ENCODE measurements at places on chromosomes 12 and 14. TPM values are rescaled to one million over a fixed set of nuclear protein-coding genes. Genes with fewer than 3 reads are reported as not detected.
A peak's percentile ranks its signal among the peaks of the same experiment; 100 is the strongest.

The SLC6A12 gene
- total RNA-seq: 1.3 TPM

The BICDL1 gene
- 1.5 TPM for total RNA-seq

The PPP1R36 gene
- 1.5 TPM for total RNA-seq

The SIX1 gene
- total RNA-seq: 0.53 TPM

The DHH gene
- 0.50 TPM for total RNA-seq

The DEGS2 gene
- 0.10 TPM for total RNA-seq

The GPR33 gene
- not detected for total RNA-seq

The ATF7 gene
- 27.6 TPM for total RNA-seq

The GALC gene
- total RNA-seq: 62.0 TPM

DNA sequence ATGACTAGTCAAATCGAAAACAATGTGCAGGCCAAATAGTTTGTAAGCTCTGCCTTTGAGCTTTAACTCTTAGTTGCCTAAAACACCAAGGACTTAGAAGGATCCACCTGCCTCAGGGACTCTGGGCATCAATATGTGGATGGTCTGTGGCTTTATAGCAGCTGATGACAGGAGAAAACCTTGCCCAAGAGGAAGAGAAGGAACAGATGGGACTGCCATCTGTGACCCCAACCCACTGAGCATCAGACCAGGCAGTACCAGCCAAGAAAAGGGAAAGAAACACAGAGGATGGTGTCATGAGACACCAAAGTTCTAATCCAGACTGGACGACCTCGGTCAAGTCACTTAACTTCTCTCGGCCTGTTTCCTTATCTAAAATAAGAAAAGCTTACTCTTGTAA lies 12.7 kb downstream of the TGFB3 start:
- peak; percentile 2 for DNase-seq
- H3K36me3 ChIP-seq: peaks cover 13% of the 10 kb centered on the region
- H3K4me1 ChIP-seq: no peaks in the 10 kb centered on the region
- H3K27me3 ChIP-seq: no peaks in the 10 kb centered on the region

- no peaks in the 10 kb centered on the region for H3K36me3 ChIP-seq
- no peaks in the 10 kb centered on the region for H3K4me1 ChIP-seq
- no peak for DNase-seq
- H3K4me3 ChIP-seq: no peak overlapping the region
Observed at GRCh38 chr12:51760231-51760630, 88.3 kb downstream of the FIGNL2 start.

- no peak for DNase-seq
- no peak overlapping the region for H3K4me3 ChIP-seq
- no peaks in the 10 kb centered on the region for H3K27me3 ChIP-seq
- no peak overlapping the region for H3K27ac ChIP-seq
- no peaks in the 10 kb centered on the region for H3K36me3 ChIP-seq
Observed at GRCh38 chr14:55404173-55404854, 7.3 kb downstream of the ATG14 start.

- H3K4me1 ChIP-seq: peaks cover 31% of the 10 kb centered on the region
- DNase-seq: peak; percentile 21
- no peak overlapping the region for H3K4me3 ChIP-seq
Observed at GRCh38 chr14:73234586-73235394, 2.5 kb upstream of the PAPLN start.

DNA sequence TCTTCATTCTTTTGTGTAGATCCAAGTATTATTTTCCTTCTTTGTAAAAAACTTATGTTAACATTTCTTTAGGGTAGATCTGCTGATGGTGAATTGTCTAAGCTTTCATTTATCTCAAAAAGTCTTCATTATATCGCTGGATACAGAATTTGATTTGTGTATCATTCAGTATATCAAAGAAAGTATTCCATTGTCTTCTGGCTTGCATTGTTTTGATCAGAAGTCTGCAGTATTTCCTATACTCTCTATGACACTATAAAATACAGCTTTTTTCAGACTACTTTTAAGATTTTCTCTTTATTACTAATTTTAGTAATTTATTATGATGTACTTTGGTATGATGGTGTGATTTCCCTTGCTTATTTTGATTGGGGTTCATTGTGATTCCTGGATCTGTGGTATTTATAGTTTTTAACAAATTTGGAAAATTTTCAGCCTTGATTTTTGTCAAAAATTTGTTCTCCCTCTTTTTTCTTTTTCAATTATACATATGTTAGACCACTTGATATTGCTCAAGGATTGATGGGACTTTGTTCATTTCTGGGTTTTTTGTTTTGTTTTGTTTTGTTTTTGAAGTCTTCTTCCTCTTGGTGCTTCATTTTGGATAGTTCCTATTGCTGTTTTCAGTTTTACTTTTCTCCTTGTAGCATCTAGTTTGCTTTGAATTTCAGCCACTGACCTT lies 176.5 kb downstream of the ZFP36L1 start:
- no peaks in the 10 kb centered on the region for H3K27me3 ChIP-seq
- DNase-seq: no peak

DNA sequence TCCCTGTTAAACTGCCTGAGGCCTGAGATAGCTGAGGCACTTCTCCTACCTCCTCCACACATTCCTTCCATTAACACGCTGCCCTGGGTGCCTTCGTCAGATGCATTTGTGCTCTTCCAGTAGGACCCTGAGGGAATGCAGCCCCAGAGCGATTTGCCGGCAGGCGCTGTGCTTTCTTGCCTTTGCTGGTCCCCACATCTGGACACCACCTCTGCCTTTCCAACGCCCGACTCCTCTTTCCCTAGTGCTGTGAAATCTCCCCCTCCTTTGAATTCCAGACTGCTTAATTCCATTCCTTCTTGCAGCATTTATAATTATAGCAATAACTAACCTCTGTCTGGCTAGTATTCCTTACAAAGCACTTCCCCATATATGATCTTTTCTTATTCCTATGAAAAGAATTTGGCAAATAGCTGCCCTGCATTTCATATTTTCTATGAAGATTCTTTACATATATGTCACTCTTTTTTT lies 88.4 kb downstream of the C12orf75 start:
- no peaks in the 10 kb centered on the region for H3K4me1 ChIP-seq
- H3K4me3 ChIP-seq: no peak overlapping the region
- H3K27me3 ChIP-seq: no peaks in the 10 kb centered on the region

GRCh38 chr12:27424631-27425230 lies 21.8 kb upstream of the SMCO2 start:
- DNase-seq: peak; percentile 34
- no peaks in the 10 kb centered on the region for H3K4me1 ChIP-seq
- no peak overlapping the region for H3K4me3 ChIP-seq
- H3K27ac ChIP-seq: no peak overlapping the region
- H3K36me3 ChIP-seq: no peaks in the 10 kb centered on the region

- no peak overlapping the region for H3K4me3 ChIP-seq
- H3K27me3 ChIP-seq: no peaks in the 10 kb centered on the region
- DNase-seq: no peak
Observed at GRCh38 chr12:26135010-26135420, 10.2 kb upstream of the BHLHE41 start.

DNA sequence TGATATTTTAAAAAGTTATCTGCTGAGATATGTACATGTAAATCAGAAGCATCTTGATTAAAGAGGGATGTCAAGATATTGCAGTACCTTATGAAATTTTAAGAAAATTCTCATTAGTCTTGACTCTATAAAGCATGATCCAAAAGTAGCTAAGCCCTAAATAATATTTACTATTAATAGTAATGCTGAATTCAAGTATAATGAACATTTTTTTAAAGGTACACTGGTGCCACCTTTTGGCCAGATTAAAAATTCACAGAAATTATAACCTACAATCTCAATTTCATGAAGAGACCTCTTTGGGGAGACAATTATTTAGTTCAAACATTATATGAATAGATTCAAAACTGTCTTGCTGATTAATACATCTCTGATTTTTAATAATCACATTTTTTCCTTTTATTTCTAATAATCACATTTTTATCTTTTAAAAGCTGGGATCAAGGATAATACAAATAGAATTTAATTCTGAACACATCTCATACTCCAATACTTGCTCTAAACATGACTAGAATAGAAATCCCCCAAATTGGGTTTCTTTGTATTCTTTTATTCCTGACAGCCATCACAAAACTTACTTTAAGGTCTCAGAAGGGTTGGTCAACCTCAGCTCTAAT lies 13.4 kb downstream of the AKAP5 start:
- H3K4me1 ChIP-seq: no peaks in the 10 kb centered on the region
- H3K27me3 ChIP-seq: no peaks in the 10 kb centered on the region
- H3K27ac ChIP-seq: no peak overlapping the region
- no peak overlapping the region for H3K4me3 ChIP-seq
- DNase-seq: no peak

- H3K36me3 ChIP-seq: no peaks in the 10 kb centered on the region
- no peaks in the 10 kb centered on the region for H3K27me3 ChIP-seq
- no peak overlapping the region for H3K4me3 ChIP-seq
- no peak overlapping the region for H3K27ac ChIP-seq
- no peak for DNase-seq
Observed at GRCh38 chr14:24110523-24110922, 4.1 kb upstream of the DCAF11 start.

DNA sequence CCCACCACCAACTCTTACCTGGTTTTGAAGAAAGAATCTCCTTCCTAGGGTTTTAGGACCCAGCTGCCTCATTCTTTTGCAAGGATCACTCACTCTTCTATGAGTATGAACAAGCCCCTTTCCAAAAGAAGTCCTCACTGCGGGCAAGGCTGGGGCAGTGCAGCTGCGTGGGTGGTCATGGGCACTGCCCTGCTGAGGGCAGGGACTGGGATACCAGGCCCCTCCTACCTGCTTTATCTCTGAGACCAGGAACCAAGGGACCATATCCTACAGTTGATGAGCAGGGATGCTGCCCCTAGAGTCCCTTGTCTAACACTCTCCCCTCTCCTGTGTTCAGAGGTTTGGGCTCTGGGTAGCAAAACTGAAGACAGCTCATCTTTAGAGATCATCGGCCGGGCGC lies 20.5 kb downstream of the HPD start:
- peaks cover 6% of the 10 kb centered on the region for H3K4me1 ChIP-seq
- no peaks in the 10 kb centered on the region for H3K36me3 ChIP-seq
- H3K27me3 ChIP-seq: no peaks in the 10 kb centered on the region
- no peak for DNase-seq

DNA sequence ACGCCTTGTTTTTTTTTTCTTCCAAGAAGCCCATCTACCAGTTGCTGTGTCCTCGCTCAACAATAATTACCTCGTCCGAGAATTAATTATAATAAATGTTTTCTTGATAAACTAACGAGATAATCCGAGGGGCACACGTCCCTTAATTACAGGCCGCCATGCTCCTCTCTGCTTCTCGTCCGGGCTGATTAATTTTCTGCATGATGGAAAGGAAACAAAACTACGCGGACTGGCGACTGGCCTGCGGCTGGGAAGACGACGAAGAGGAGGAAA lies 2.2 kb downstream of the OTX2 start:
- no peak overlapping the region for H3K4me3 ChIP-seq
- peaks cover 96% of the 10 kb centered on the region for H3K27me3 ChIP-seq
- no peaks in the 10 kb centered on the region for H3K4me1 ChIP-seq
- no peak for DNase-seq

DNA sequence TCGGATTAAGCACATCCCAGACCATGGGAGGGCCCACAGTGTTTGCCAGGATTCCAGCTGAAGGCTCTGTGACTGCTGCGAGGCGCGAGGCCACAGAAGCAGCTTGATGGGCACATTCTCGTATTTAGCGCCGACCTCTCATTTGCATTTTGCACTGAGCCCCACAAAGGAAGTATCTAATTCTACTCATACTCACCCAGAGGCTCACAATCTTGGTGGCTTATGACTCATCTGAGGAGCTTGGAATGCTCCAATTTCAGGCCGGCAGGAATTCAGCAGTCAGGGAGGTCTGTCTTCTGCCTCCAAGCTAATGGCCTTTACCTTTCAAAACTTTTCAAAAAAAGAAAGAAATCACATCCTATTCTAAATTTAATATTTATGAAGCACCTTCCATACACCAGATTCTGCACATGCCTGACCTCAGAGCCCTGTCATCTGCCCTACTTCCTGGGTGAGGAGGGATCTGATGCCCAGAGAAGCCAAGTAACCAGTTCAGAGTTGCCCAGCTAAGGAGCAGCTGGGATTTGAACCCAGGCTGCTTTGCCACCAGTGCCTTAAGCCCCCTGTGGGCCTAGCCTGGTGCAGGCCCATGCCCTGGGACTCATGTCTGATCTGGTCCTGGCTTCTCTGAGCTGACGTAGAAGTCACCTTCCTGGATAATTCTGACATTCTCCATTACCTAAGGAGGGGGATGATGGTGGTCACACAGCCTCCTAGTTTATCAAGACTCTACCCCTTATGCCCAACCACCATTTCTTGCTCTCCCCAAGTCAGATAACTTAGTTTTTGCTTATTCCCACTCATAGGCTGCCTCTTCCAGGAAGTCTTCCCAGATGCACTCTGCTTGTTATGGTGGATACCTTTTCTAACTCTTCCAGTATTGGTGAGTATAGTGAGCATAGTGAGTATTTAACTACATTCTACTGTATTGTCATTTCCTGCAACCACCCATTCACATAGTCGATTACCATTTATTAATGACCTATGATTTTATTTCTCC lies 198.9 kb downstream of the RBM19 start:
- no peaks in the 10 kb centered on the region for H3K4me1 ChIP-seq
- H3K27me3 ChIP-seq: peaks cover 21% of the 10 kb centered on the region
- no peak overlapping the region for H3K27ac ChIP-seq
- no peaks in the 10 kb centered on the region for H3K36me3 ChIP-seq

GRCh38 chr12:76863837-76864236 lies 15.0 kb downstream of the CSRP2 start:
- no peaks in the 10 kb centered on the region for H3K27me3 ChIP-seq
- no peaks in the 10 kb centered on the region for H3K4me1 ChIP-seq
- no peaks in the 10 kb centered on the region for H3K36me3 ChIP-seq
- no peak overlapping the region for H3K4me3 ChIP-seq

DNA sequence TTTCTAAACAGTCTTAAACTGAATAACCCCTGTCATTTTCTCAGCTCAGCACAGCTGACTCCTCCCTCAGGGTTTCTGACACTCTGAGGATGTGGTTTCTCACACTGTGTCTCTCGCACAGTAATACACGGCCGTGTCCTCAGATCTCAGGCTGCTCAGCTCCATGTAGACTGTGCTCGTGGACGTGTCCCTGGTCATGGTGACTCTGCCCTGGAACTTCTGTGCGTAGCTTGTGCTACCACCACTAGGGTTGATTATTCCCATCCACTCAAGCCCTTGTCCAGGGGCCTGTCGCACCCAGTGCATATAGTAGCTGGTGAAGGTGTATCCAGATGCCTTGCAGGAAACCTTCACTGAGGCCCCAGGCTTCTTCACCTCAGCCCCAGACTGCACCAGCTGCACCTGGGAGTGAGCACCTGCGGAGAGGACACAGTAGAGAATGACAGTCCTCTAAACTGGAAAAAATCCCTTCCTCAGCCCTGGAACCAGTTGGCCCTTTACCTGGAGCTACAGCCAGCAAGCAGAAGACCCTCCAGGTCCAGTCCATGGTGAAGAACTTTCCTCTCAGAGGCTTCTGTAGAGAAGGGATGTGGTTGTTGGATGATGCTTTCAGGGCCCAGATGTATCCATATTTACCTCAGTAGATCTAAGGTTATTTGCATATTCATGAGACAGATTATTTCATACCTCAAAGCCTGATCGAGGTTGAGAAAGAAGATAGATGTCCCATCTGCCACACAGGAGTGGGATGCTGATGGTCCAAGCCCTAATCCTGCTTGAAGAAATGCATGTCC lies 984.8 kb downstream of the TMEM121 start:
- no peaks in the 10 kb centered on the region for H3K36me3 ChIP-seq
- H3K4me3 ChIP-seq: no peak overlapping the region
- no peaks in the 10 kb centered on the region for H3K27me3 ChIP-seq
- no peak for DNase-seq
- no peaks in the 10 kb centered on the region for H3K4me1 ChIP-seq
- H3K27ac ChIP-seq: no peak overlapping the region

Data from adrenal gland (tissue), 19 donors.